ENCODE measurements at places on chromosomes 7 and 10.

DNA sequence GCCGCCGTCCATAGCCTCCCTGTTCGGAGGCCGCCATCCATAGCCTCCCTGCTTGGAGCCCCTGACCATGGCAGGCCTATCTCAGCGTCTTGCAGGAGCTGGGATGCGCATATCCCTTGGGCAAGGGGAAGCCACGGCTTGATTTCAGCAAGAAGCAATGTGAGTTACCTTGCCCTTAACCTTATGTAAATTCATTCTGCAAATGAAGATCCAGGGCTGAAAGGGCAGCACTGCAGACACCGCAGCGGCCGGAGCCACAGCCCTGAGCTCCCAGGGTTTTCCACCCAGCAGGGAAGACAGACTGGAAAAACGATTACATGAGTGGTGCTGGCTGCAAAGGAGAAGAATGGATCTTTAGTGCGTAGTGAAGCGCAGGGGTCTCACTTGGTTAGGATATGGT, 95.8 kb downstream of the SEC61G start:
- no peak for DNase-seq

DNA sequence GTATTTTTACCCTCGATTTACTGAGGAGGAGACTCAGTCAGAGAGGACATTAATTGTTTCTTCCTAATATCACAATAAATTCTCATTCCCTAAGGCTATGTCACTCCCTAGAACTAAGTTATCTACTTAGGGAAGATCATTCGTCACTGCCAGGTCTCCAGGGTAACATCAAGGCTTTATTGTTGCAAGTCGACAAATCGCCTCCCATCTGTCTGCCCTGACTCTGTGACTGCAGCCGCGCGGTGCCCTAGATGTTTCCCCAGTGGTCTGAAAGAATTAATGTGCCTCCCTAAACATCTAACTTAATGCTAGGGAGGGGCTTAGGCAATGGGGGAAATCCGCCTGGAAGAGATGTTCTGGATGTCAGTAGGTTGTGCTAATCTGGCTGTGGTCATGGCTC, 558.8 kb upstream of the C7orf33 start:
- no peak for DNase-seq

GRCh38 chr7:64888561-64888900, 14.5 kb upstream of the ZNF273 start:
- DNase-seq = no peak

DNA sequence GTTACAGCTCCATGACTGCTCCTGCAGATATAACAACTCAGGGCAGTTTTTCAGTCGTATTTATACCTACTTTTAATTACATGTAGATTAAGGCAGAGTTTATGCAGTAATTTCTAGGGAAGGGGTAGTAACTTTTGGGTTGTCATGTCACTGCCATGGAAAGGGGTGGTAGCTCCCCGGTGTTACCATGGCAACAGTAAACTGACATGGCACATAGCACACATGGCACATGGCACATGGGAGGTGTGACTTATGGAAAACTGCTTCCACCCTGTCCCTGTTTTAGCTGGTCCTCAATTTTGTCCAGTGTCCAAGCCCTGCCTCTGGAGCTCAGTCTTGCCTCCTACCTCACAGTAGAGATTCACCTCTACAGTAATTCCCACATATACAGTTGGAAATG, 3.9 kb upstream of the TOMM7 start:
- no peak for DNase-seq

- DNase-seq = no peak
Measured at GRCh38 chr10:113853578-113854012, 287 bp downstream of the DCLRE1A start.

DNA sequence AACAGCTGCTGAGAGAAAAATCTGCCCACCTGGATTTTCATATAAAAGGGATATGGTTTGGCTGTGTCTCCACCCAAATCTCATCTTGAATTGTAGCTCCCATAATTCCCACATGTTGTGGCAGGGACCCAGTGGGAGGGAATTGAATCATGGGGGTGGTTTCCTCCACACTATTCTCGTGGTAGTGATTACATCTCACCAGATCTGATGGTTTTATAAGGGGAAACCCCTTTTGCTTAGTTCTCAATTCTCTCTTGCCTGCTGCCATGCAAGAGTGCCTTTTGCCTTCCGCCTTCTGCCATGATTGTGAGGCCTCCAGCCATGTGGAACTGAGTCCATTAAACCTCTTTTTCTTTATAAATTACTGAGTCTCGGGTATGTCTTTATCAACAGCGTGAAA, 20.8 kb upstream of the MKI67 start:
- no peak for DNase-seq

DNA sequence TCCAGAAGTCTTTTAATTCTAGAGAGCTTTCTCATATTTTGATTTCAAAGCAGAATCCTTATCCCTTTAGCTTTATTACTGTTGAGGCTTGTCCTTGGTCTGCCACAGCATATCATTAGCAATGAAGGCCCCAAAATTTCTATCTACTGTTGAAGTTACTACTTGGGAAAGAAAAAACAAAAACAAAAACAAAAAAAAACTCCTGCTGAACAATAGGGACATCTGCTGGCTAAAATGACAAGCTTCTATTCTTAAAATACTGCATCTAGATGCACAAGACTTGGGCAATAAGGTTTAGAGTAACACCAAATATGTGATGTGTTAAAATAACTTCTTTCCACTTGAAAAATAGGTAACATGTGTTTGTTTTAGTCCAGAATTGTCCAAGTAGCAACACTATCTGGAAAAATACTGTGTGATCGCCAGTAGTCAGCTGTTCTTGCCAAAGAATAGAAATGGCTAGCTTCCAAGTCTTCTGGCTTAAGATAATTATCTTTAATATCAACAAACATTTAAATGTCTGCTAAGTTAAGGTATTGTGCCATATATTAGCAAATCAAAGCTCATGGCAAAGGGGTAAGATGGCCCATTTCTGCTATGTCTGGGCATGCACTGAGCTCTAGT, 3.8 kb upstream of the DMTF1 start:
- DNase-seq = no peak

GRCh38 chr10:15252396-15252795, 83.9 kb upstream of the NMT2 start:
- no peak for DNase-seq

DNA sequence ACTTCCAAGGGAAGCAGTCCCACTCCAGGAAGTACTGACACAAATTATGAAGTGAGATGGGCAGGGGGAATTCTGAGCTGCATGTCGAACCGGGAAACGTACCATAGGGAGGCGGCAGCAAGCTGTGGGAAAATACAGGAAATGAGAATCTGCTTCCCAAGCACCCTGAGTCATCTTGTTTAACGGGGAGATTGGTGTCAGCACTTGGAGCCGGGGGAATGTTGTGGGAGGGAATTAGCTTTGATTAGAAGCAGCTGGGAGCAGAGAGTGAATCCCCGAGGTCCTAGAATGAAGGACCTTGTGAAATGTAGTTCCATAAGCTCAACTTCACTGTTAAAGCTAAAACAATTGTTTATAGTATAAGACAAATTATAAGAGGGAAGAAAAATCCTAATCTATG, 141.4 kb upstream of the PRKCQ start:
- no peak for DNase-seq

- DNase-seq = no peak
Measured at GRCh38 chr7:88480896-88481295, 174.2 kb upstream of the STEAP4 start.
